ENCODE measurements at places on chromosomes 5 and 9.

DNA sequence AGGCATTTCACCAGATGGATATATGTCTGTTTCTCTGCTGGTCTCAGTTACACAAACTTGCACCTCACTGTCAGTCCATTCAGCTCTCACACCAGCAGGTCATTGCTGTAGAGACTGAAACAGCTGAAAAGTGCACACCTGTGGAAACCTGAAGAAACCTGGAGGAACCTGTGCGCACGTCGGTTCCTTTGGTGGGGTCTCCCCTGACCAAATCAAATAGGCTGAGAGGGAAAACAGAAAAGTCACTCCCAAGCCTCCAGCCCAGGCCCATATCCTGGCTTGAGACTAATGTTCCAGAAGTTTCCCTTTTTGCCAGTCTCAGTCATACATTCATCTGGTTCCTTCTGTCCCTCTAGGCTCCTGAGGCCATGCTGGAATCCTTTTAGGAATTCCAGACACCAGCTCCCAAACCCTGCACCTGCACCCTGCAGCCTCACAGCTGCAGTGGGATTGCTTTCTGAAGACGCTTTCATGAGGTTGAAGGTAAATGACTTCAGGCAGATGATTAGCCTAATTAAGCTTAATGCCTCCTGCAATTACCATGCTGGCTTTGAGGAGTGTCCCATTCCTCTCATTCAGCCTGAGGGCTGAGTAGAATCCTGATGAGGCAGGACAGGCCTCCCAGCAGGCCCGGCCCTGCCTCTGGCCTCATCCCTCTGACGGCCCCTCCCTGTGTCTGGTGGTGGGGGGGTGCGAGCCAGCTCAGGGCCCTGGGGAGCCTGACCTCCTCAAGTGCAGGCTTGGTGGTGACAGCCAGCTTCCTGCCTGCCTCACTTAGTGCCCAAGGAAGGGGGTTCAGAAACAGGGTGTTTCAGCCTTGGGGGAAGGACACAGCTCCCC is 24.3 kb upstream of the CXCL14 start:
- DNase-seq, result no peak

DNA sequence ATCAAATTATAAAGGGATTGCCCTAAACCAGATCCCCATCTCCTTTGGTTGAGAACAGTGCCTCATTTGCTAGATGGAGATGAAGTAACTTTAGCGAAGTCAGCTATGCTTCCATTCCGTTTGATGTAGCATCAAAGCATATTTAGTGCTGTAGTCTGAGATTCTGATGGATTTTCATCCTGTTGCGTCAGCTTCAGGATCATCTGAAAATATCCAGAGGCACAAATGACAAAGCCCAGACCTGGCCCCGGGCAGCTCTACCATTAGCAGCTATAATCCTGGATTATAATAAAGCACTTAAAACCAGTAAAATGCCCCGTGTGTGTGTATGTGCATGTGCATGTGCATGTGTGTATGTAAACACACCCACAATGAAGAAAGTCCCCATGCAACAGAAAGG is 44.7 kb downstream of the ERAP1 start:
- DNase-seq, result peak; percentile 11

- no peak for DNase-seq
Observed at GRCh38 chr9:8651846-8652215, 852.3 kb upstream of the DMAC1 start.

DNA sequence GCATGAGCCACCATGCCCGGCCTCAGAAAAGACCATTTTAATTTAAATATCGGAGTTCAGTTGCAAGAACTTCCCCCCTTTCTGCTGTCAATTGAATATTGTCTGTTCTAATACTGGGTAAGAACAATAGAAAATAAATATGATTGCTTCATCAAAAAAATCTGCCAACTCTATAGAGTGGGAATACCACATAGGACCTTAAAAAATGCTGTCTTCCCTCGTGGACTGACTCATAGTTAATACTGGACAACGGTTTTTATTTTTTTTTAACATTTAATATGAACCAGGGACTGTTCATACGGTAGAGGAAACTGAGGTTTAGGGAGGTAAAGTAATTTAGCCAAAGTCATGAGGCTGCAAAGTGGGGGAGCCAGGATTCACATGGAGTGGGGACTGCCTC is 9.7 kb downstream of the ZNF462 start:
- no peak for DNase-seq

- DNase-seq, result no peak
Observed at GRCh38 chr9:137029058-137029936, 1.3 kb upstream of the ABCA2 start.

DNA sequence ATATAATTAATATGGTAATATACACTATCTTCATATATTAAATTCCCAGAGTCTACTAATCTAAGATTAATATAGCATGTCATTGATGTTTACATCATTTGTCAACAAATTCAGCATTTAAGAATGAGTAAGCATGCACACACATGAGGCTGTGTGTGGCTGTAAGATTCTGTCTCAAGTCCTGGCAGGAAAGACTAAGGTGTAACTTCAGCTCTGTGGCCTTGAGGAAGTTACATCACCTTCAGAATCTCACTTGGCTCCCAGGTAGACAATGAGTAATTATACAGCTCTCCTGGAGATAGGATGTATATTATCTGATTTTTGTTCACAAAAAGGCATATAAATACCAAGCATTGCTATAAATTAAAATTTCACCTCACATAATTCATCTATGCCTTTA is 119.4 kb upstream of the IQGAP2 start:
- no peak for DNase-seq

DNA sequence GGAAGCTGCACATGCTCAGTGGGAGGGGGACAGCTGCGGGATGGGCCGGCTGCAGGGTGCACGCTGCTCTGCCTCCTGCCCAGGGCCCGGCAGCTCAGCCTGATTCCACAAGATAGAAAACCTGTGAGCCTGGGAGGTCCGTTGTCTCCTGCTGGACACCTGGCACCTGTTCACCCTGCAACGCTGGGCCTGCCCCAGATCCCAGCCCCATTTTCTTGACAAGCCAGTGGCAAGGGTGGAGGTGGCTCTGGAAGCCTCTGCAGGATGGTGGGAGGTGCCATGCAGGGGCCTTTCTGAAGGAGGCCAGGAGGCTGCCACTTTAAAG is 68.1 kb upstream of the RNF130 start:
- no peak for DNase-seq

GRCh38 chr5:169785771-169786618 is 148.9 kb downstream of the DOCK2 start:
- DNase-seq, result no peak

DNA sequence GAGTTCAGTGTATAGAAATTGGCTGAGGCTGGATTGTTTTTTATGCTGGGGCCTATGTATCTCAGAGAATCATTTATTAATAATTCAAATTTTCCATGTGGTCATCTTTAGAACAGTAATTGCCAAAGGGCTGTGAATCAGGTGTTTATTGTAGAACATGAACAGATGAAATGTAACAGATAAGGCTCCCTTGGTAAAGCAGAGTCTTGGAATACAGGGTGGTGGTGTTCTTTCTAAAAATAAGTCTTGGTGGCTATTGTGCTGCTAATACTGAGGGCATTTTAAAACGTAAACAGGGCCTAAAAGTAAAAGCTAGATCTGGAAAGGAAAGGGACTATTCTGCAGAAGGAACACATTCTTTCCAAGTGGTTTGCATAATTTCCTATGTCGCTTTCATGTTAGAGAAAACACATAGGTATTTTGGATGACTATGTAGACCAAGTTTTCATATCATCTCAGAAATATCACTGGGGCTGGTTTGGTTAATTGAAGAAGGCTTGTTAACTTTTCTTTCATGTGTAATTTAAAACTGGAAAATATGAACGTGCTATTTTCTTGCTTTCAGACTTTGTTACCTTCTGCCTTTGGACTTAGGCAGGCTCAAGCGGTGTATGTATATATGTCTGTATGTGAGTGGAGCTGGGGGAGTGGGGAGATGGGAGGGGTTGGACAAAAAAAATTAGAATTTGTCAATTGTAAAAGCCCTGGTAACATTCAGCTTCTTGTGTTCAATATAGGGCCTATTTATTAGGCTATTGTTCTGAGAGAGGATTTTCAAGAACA is 119.9 kb upstream of the ANKRD55 start:
- no peak for DNase-seq

DNA sequence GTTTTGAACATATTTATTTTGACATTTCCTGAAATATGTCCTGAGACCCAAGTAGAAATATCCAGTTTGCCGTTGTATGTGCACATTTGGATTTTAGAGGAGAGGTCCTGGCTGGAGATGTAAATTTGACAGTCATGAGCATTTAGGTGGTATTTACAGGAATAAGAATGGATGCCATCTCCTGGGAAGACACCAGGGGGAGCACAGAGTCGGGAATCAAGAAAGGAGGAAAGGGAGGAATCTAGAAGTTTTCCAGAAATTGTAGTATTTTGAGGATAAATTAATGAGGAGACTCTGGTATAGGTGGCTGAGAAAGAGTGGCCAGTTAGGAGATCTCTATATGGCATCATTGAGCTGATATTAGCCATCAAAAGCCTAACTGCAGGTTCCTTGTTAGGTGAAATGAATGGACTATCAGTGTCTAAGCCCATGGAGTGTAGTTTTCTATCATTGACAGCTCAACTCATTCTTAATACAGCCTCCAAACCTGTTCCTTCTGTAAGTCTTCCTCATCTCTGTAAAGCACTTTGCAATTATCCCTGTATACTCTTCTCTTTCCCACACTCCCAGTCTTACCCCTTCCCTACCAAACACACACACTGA is 7.2 kb downstream of the GAPT start:
- DNase-seq, result peak; percentile 2

- DNase-seq, result no peak
Observed at GRCh38 chr5:180159756-180160155, 49.3 kb downstream of the RASGEF1C start.

GRCh38 chr9:134396258-134396742 is 70.0 kb downstream of the RXRA start:
- no peak for DNase-seq

DNA sequence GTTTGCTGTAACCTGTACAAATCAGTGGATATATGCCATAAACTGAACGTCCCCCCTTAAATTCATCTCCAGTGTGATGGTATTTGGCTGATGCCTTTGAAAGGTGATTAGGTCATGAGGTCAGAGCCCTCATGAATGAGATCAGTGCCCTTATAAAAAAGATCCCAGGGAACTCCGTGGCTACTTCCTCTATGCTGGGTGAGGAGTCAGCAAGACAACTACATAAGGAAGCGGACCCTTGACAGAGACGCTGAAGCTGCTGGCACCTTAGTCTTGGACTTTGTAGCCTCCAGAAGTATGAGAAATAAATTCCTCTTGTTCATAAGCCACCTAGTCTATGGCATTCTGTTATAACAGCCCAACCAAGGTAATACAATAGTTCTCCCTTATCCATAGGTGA is 215.1 kb upstream of the ZNF608 start:
- DNase-seq, result no peak

DNA sequence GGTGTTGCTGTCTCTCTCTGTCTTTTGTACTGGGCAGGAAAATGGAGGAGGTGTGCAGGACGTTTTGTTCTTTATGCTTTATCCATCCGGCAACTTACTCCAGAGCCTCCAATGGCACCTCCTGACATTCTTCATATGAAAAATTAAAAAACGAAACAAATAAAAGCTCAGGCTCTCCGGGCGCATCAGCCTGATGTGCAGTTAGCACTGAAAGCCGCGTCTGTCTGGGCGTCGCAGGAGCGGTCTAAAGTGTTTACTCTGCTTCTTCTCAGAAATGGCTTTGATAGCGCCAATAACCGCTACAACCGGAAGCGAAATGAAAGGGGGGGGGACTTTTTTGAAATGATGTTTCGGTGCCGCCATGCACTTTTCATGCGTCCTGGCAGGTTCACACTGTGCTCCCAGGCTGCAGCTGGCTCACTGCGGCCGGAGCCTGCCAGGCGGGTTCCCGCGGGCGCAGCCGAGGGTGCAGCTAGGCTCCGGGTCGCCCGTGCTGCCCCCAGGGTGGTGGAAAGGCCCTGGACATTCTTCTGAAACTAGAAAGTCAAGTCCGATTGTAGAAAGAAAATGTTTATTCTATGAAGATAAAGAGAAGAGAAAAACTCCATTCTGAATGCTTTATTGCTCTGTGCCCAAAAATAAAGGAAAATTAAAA is 407.7 kb upstream of the IRX1 start:
- DNase-seq, result no peak

- DNase-seq, result no peak
Observed at GRCh38 chr5:16675806-16676205, 59.0 kb upstream of the RETREG1 start.

- DNase-seq, result peak; percentile 36
Observed at GRCh38 chr9:93159601-93160471, 24.1 kb upstream of the WNK2 start.

DNA sequence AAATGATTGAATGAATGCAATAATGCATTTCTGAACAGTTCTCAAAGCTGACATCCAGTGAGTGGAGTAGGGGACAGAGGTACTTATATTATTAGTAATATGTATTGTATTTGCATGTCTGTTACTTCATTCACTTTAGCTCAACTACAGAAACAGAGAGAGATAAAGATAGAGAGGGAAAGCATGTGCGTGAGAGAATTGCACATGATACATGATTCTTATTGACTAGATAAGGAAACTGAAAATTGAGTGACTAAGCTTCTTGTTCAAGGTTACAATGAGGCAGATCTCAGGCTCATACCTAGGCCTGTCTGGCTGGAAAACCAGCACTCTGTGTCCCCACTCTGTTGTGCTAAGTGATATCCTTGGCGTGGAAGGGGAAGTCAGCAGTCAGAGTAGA is 337.7 kb upstream of the KLF4 start:
- no peak for DNase-seq

GRCh38 chr5:94442991-94443390 is 175.4 kb downstream of the KIAA0825 start:
- DNase-seq, result no peak

- no peak for DNase-seq
Observed at GRCh38 chr5:56012281-56012963, 17.7 kb upstream of the IL6ST start.

DNA sequence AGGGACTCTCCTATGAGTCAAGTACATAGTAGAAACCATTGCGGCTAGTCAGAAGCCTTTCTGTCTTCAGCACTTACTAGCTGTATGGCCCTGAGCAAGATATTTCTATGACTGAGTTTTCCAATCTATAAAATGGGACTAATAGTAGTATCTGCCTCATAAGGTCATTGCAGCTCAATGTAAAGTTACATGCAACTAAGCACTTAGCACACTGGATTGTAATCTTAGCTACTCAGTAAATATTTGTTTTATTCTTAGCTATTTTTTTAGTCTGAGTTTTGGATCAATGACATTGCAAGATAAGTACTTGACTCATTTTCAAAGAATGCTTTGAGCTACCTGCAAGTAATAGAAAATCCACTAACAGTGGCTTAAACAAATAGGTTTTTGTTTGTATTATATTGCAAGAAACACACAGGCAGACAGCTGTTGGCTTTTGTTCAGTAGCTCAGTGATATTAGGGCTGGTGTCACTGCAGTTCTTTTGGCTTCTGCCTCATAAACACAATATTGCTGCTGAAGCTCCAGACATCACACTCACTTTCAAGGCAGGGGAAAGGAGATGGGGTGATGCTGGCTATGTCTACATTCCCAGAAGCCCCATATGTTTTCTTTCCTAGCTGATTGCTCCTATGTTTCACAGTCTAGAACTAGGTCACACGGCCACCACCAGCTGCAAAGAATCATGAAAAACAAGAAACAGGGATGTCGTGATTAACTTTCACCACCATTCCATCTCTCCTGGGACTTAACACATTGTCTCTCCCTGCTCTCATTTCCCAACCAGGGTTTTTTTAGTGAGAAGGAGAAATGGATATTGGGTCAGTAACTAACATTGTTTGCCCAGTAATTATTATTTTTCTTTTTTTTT is 26.9 kb upstream of the FAT2 start:
- DNase-seq, result no peak

All from fibroblast of skin of left quadriceps (primary cell).